GM13977 (cell line): ENCODE measurements at places on chromosomes 2 and 18.

DNA sequence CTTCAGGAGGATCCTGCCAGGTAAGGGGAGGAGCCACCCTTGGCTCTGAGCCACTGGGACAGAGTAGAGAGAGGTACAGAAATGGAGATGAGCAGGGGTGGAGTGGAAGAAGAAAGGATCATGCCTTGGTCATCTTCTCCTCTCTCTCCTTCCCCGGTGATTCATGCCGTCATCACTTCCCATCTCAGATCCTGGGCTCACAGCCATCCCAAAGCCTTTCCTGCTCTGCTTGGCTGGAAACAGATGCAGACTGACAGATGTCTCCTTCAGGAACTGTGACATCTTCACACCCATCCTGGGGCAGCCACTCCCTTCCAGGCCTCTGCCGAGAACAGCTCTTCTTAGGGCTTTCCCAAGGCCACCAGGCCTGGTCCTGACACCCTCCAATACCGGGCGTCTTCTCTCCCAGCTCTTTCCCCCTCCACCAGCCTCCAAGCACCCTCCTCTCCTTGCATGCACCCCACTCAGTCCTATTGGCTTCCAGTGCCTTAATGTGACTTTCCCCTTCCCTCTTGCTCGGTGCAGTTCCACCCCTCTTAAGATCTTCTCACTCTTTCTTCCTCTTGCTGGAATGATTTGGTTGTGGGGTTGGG, 58.3 kb upstream of the TNP1 start:
- no peak for DNase-seq

DNA sequence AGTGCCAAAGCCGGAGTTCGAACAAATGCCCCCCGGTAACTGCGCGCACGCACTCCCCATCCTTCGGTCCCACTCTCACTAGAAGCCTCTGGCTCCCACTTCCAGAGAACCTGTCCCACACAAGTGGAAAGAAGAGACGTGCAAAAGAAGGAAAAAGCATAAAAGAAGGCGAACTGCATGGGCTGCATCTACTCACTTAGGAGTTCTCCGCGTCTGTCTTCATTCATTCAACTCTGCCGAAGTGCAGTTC, 312 bp downstream of the NR4A2 start:
- DNase-seq: no peak

GRCh38 chr2:217107480-217107879, 247.6 kb upstream of the TNP1 start:
- DNase-seq: no peak

GRCh38 chr2:101613056-101613704, 84.3 kb upstream of the MAP4K4 start:
- DNase-seq: no peak

GRCh38 chr2:232871418-232871834, 1.4 kb downstream of the SNORC start:
- no peak for DNase-seq

GRCh38 chr2:176643646-176644045, 374.4 kb downstream of the MTX2 start:
- DNase-seq: no peak

GRCh38 chr2:130391058-130391871, 35.4 kb downstream of the PTPN18 start:
- peak; percentile 81 for DNase-seq

DNA sequence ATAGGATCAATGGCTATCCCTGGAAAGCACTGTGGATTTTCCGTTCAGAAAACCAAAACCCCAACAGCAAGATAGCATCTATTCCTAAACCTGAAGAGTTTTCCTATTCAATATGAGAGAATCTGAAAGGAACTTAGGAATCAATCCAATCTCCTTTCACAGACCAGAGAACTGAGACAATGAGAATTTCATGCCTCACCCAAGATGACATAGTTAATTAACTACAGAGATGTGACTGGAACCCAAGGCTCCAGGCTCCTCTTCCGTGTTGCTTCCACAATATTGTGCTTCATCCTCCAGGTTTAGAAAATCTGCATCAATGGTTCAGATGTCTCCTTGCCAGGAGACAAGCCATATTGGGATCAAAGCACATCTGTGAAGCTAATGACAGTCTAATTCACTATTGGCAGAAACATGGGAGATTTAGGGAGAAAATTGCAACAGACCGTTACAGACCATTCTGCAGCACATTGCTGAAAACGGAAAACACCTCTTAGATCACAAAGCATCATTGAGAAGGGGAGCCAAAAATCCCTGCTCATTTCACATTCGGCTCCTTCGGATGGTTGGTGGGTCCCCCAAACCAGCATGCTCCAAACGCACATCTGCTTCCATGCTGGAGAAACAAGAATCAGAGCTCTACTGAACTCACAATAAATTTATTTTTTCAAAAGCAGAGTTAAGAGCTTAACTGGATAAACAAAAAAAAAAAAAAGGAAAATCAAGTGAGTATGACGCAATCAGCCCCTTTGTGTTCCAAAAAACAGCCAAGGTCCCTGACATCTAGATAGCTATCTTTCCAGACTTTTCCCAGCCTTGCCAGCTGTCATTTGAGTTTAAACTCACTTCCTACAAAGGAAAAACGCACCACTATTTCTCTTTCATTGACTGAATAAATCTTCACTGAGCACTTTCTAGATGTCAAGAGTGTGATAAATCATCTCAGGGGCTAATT, 290.3 kb downstream of the C1D start:
- no peak for DNase-seq

DNA sequence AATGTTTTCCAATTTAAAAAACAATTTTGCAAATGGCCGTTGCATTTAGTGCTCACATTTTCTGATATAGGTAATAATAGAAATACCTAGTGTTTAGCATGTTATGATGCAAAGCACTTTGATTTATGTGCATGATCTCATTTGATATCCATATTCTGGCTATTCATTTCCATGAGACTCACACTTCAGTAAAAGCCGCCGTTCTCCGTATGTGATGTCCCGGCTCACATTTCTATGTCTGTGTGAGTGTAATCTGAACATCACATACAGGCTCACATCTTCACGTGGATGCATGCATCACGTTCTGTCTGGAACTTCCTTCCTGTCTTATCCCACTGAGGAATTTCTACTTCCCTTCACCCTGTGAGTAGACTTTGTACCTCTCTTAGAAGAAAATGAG, 45.8 kb downstream of the DCDC2C start:
- DNase-seq: no peak

DNA sequence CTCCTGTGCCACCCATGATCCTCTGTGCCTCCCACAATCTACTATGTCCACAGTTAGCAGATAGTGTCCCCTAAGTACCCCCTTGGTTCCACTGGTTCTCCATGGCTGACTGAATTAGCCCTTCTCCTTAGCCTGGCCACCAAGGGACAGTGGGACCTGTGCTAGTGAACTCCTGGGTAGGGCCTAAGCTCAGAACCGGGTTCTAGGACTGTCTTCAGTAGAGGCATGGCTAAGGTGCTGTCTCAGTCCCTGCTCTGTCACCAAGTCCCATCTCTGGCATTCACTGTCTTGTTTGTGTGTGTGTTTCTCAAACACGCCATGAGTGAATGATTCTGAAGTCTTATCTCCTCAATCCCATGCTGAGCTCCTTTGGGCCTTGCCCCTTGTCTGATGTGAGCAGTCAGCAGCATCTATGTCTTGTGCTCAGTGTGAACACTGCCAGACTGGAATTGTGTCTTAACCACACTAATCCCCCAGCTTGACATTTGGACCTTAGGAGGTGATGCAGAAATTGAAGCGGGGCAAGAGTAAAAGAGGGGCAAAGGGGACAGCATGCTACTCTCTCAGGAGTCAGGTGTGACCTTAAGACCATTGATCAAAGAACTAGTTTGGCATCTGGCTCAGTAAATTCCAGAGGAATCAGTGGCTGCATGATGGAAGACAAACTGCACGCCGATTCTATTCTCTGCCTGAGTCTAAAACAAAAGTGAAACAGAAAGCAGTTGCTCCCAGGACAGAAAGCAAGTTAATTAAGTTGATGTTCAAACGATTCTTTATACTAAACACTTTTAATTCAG, 190.5 kb downstream of the ALPK2 start:
- no peak for DNase-seq

GRCh38 chr18:9249254-9249653, 85.3 kb upstream of the TWSG1 start:
- no peak for DNase-seq

DNA sequence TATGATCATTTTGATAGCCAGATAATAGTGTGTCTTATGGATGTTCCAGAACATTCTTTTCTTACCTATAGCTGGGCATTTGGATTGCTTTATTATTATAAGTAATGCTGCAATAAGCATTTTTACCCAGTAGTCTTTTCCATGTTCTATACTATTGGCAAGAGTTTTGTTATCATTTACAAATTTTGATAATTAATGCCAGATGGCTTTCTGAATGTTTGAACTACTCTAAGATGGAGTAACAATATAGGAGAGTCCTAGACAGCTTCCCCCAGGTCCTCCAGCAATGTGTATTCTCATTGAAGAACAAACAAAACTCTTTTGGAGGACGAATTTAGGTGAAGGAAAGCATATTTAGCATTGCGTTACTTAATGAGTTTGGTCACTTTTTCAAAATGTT, 73.0 kb downstream of the INPP4A start:
- DNase-seq: no peak

DNA sequence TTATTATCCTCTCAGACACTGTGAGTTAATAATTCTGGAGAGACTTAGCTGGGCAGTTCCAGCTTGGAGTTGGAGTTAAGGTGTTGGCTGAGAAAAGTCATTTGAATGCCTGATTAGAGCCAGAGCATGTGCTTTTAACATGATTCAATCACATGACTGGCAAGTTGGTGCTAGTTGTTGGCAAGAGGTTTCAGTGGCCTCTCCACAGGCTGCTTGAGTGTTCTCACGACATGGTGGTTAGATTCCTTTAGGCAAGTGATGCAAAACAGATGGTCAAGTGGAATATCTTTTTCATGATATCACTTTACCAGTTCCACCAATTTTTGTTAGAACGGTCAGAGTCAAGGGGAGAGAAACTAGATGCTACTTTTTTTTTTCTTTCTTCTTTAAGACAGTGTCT, 262.7 kb upstream of the FN1 start:
- no peak for DNase-seq

DNA sequence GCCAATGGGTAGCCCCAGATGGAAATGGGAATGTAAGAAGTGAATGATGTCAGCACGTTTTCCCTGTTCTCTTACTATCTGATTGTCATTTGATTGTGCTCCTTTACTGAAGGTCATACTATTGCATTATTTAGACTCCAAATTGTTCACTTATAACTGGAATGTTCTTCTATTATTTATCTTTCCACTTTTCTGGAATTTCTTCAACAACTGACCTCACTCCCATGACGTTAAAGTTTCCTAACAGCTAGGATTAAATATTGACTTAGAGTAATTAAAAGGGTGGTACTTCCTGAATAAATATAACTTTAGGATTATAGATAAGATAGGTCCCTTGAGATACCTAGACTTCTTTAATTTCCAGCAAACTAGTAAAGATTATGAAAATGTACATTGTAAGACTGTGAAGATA, 10.9 kb upstream of the GULP1 start:
- no peak for DNase-seq

- DNase-seq: peak; percentile 65
Measured at GRCh38 chr2:88016960-88017779, 823 bp upstream of the RNU2-63P start.

GRCh38 chr2:43217228-43218154, 8.9 kb downstream of the ZFP36L2 start:
- DNase-seq: no peak

DNA sequence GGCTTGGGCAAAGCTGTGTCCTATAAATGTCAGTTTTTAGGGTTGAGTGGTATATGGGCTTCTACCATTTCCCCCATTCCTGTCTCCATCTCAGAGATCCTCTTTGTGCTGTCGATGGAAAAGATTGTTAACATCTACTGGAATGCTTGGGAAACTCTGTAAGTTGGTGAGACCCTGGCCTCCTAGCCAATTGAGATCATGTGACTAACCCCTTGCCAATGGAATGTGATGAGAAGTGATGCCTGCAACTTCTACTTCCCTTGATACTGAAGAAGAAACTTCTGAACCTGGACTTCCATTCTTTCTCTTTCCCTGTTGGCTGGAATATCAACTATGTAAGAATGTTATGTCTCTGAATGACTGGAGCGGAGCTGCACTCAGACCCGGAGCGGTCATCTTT, 14.5 kb downstream of the SLC39A10 start:
- no peak for DNase-seq

DNA sequence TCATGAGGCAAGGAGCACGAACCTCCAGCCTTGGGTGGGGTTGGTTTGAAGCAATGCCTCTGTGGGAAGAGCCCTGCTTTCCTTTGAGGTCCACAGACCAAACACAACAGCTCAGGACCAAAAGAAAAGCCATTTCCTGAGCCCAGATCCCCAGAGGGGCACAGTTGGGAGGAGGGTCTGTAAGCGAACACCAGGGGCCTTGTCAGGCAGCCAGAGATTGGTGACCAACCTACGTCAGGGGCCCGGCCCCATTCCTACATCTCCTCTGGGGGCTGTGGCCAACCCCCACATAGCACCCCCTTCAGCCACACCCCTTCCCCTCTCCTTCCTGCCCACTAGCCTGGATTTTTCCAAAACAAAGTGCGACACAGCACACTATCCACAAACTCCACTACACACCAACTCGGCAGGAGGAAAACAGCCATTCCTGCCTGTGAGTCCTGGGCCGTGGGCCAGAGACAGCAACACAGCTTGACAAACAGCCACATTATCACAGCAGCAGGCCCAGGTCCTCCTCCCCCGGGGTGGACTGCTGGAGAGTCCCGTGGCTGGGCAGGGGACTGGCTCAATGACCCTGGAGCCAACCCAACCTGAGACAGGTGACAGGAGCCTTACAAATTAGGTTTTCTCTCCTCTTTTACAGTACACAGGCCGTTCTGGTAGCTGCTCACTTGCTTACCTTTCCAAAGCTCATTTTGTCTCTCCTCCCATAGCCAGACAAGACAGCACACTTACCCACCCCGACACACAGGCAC, 98.8 kb downstream of the TNS1 start:
- DNase-seq: no peak

DNA sequence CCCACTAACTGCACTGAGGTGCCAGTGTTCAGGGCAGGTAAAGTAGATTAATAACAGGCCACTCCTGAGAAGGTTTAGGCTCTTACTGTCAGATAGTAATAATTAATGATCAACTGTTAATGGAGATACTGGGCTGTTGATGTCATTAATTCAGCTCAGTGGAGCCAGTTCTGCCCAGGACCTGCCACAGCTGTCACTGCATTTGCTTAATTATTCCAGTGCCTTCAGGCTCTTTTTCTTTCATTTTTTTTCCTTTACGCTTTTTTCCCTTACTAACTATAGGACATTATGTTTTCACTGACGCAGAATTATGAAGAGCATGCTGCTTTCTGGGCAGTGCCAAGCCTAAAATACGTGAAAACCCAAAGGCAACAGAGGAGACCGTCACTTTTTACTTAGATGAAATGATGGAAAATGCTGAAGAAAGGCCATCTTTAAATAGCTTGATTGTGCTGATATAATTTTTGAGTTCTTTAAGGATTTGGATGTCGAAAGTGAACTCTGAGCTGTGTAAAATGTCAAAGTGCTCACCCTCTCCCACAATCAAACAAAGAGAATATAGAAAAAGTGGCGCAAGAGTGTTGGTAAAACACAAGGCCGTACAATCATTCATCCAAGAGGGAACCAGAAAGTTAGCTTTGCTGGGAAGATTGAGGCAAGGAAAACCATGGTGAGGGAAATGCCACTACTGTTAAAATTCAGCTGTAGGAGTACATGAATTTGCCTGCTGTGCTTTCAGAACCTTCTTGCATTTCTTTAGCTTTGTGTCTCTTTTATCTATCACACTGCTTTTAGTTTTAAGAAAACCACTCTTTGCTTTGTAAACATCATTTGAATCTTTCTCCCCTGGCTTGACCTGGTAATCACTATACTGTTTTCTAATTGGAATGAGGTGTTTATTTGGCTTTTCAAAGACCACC, 192.0 kb upstream of the ZEB2 start:
- no peak for DNase-seq
